ENCODE measurements at places on chromosomes 4 and X. TPM values are rescaled to one million over a fixed set of nuclear protein-coding genes. Genes with fewer than 3 reads are reported as not detected.

CITED1 gene
- total RNA-seq, result 2.8 TPM

MAGED1 gene
- total RNA-seq, result 82.3 TPM

C1QTNF7 gene
- not detected for total RNA-seq

MAGEA11 gene
- not detected for total RNA-seq

ARHGAP4 gene
- total RNA-seq, result 67.4 TPM

XPNPEP2 gene
- not detected for total RNA-seq

DNA sequence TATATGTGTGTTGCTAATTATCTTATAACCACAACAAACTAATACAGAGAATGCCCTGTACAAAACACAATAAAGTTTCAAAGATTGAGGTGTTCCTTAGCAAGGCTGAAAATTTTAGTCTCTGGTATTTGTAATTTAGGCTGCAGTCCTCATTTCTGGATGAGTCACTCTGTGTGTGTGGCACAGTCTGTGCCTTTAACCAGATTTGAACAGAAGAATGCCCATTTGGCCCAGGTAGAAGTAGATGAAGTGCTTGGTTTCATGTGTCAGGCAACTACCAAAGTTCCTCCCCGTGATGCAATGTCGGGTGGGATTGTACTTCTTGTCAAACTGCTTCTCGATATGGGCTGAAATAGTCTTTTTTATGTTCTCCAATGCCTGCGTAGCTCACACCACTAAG, 91.6 kb upstream of the H2AZ1 start:
- DNase-seq, result no peak

DNA sequence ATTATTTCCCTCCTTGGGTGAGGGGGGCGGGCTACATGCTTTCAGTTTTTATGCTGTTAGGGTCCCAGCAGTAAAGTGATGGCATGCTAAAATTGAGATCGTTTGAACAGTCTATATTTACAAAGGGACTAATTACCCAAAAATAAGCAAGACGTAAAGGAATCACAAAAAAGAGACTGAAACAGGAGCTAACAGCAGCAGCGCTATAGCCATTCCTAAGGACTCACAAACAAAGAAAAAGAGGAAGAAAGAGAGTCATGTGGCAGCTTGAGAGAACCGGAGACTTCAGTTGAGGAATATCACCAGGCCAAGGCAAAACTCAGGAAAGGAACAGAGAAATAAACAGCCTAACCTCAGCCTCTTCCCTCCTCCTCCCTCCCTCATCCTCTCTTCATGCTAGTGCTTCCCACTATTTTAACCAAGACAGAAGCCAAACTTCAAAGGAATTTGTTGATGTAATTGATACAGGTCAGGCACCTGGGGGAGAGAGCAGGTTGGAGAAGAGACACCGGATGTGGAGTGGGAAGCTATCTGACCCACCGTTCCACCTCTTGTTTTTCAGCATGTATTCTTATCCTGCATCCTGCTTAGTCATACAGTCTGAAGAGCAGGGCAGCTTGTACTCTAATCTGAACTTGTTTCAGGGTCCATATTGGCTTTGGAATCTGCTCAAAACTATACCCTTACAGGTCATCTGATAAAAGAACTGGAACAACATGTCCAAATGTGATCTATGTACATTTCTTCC, 383.7 kb downstream of the NAF1 start:
- DNase-seq, result no peak

DNA sequence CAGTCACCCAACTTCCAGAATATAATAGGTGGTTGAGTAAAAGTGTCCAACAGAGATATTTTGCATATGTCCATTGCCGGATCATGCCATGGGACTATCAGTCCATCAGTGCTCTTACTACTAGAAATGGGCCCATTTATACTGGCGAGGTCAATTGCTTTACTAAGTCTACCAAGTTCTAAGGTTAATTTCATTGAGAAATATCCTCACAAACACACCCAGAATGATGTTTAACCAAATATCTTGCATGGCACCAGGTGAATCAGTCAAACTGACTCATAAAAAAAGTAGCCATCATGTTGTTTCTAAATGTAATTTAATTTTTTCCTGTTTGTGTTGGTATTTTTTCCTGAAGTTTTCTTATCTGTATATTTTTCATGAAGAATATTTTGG, 1217.0 kb downstream of the RAPGEF2 start:
- DNase-seq, result no peak

DNA sequence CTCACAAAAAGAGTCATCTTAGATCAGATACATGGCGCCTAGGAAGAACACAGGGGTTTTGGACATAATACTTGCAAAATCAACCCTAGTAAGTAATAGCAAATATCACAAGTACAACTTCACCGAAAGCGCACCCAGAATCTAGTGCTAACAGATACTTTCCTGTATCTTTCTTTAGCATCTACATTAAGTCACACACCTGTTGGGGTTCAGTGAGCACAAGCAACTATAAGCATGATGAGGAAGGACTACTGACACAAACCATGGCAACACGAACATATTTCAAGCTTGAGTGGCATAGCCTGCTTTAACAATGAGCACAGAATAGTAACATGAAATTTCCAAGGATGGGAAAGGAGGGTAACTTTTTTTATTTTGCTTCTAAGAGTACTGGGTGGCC, 116.1 kb downstream of the GPC3 start:
- DNase-seq, result no peak

- DNase-seq, result no peak
Measured at GRCh38 chr4:2799971-2800690, 7.2 kb downstream of the SH3BP2 start.

- DNase-seq, result no peak
Measured at GRCh38 chr4:128979934-128980333, 113.4 kb downstream of the SCLT1 start.

- no peak for DNase-seq
Measured at GRCh38 chr4:145130130-145130529, 32.0 kb downstream of the ABCE1 start.

DNA sequence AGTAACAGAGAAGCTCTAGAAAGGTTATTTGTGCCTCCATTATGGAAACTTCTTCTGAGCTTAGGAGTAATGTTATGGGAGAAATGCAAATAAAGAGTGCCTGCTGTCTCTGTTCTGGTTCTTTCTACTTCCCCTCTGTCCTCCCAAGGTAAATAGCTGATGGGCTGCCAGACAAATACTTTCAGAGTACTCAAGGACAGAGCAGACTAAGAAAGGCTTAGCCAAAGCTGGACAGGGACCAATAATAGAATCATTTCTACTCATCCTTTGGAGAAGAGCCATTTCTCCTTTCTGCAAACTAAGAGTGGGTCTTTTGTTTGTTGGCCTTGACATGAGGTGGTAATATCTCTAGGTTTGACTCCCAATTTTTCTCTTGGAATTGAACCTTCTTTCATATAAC, 136.1 kb downstream of the MID1IP1 start:
- DNase-seq, result no peak

GRCh38 chrX:3788494-3789233, 75.2 kb upstream of the PRKX start:
- no peak for DNase-seq

DNA sequence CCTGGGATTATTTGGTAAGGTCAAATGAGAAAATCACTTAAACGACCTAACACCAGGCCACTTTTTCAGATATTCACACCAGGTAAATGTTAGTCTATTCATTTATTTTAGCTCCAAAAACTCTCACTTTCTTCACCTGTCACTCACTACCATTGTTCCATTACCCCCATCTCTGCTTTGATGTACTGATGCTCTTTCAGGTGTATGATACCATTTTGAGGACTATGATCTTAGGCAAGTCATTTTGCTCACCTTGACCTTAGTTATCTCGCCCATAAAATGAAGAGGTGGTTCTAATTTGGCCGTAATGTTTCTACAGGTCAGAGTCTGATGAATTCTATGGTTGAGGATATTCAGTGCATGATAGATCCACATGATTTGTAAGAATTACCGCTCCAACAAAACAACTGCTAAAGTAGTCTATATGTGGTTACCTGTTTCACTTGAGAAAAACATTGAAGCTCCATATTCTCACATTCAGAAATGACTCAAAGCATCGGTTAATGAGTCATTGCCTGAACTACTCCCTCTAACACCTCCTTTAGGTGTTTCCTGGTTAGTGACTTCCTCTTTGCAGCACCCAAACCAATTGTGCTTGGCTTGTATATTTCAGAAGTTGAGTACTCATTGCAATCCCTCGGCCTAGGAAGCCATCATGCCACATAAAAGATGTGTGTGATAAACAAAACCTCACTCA, 4.5 kb downstream of the DTHD1 start:
- peak; percentile 15 for DNase-seq

DNA sequence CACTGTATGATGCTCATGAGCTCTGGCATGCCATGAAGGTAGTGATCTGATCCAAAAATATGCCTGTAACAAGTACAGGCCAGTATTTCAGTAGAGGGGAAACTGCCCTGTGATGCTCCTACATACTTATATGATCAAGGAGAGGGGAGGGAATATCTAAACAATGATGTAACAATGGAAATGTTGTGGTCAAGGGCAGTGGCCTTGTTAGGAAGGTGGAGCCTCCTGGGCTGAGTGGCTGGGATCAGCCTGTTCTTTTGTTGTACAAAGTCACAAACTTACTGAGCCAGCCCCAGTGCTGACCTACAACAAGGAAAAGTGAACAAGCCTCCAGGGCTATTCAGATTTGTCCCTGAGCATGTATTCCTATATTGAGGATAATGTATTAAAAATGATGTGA, 70.3 kb downstream of the ANXA10 start:
- no peak for DNase-seq

DNA sequence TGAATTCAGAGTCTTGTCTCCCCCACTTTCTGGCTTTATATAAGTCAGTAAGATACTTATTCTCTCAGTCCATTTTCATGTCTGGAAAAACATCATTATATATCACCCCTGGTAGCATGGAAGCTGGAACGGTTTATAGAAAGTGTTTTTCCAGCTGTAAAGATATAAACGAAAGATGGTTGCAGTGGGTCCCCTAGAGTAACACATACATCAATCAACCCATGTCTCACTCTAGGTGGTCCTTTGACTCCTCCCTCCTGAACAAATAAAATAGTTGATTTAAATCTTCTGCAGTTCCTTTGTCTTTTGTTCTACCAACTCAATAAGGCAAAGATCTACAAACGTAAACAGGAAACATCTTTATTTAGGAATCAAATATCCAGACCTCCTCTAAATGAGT, 1306.1 kb upstream of the TENM3 start:
- no peak for DNase-seq

DNA sequence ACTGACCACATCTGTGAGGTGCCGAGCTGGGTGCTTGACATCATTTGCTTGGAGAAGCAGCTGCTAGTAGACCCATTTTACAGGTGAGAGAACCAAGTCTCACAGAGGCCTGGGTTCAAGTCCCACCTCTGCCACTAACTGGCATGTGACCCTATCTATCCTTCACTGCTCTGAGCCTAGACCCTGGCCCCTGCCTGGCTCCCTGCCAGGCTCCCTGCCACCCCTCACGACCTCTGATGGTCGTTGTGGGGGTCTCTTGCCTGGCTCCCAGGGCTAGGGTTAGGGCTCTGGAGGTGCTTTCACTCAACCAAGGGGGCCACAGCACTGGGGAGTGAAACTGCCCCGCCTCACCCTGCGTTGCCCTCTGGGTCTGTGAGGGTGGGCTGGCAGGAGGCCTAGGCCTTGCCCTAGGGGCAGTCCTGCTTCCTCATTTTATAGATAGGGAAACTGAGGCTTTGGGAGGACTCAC, 7.2 kb upstream of the ADD1 start:
- DNase-seq, result no peak

DNA sequence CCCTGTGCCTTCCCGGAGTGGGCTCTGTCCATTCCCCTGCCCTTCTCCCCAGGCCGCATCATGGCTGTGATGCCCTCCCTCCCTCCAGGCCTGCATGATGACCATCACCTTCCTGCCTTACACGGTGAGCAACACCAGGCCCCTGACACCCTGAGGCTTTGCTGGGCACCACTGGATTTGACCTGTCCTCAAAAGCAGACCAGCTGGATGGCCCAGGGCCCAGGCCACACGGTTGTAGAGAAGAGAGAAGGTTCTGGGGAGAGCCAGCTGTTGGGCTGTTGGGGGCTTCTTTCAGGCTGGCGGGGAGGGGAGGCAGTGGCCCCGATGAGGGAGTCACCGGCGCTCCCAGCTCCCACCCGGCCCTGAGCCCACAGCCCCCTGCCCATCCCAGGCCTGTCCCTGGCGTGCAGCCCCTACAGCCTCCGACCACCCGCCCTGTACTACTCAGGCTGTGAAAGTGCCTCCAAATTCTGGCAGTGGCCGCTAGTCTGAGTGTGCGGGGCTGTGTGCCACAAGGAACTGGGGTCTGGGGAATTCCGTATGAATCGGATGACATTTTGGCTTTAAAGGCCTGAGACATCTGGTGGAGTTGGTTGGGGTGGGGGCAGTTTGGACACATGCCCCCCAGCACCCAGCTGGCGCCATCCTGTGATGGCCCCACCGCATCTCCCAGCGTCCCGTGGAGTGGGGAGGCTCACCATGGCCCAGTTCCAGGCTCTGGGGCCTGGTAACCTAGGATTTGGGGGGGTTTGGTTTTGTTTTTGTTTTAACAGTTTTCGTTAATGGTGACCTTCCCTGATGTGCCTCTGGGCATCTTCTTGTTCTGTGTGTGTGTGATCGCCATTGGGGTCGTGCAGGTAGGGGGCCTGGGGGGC, 19.6 kb downstream of the TMEM175 start:
- DNase-seq, result no peak

DNA sequence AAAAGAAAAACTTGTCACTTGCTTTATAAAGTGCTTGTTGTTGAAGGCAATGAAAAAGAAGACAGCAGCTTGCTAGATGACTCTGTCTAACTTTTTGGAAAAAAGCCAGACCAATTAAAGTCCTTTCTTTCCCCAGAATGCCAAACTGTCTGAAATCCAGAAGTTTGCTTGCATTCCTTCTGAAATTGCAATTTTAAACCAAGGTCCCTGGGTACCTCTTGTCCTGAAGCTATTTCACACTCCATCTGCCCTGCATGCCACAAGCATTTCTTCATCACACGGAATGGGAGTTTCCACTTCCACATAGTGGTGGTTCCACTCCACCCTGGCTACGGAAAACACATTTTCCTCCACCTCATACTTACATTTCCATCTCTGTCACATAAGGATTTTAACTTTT, 101.0 kb downstream of the PAPSS1 start:
- DNase-seq, result no peak

DNA sequence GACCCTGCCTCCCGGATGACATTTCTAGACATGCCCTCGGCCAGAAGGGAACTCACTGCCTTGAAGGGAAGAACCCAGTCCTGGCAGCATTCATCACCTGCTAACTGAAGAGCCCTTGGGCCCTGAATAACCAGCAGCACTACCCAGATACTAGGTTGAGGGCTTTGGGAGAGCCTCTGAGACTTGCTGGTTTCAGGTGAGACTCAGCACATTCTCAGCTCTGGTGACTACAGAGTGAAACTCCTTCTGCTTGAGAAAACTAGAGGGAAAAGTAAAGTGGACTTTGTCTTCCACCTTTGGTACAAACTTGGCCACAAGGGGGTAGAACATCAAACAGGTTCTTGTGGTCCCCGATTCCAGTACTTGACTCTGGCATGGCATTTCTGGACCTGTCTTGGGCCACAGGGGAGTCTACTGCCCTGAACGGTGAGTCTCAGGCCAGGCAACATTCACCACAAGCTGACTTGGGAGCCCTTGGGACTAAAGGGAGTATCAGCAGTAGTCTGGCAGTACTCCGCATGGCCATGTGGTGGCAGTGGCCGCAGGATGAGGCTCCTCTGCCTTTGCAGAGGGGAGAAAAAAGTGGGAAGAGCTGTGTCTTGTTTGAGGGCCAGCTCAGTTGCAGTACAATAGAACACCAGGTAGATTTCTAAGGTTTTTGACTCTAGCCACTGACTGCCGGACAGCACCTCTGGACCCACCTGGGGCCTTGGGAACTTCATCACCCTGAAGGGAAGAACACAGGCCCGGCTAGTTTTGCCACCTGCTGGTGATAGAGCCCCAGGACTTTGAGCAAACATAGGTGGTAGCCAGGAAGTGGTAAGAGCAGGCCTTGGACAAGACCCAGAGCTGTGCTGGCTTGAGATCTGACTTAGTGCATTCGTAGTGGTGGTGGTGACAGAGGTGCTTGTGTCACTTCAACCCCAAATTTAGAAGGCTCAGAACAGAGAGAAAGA, 414.8 kb downstream of the OPHN1 start:
- DNase-seq, result peak; percentile 10

Data from HCT116 (cell line).